Stimulated activated CD4-positive, alpha-beta T cell treated with anti-CD3 and anti-CD28 coated beads, TNF-alpha, amount 100 ng/mL, for 48 hours (primary cell): ENCODE measurements at places on chromosomes 6 and 20.

DNA sequence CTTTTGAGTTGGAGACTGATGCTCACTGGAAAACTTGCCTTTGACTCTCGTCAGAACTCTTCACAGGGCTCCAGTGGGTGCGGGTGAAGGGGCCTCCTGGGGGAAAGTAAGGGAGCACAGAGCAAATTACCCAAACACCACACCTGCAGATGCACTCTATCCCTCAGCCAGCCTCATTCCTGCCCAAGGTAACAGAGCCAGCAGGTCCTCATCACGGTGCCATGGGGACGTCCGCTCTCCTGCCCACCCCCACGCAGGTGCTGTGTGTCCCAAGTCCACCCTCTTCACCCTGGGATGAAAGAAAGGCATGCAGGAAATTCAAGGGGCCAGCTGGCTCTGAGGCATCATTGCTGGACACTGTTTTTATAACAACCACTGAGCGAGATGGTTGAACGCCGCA, 269.0 kb downstream of the SMOC2 start:
- no peak for DNase-seq

DNA sequence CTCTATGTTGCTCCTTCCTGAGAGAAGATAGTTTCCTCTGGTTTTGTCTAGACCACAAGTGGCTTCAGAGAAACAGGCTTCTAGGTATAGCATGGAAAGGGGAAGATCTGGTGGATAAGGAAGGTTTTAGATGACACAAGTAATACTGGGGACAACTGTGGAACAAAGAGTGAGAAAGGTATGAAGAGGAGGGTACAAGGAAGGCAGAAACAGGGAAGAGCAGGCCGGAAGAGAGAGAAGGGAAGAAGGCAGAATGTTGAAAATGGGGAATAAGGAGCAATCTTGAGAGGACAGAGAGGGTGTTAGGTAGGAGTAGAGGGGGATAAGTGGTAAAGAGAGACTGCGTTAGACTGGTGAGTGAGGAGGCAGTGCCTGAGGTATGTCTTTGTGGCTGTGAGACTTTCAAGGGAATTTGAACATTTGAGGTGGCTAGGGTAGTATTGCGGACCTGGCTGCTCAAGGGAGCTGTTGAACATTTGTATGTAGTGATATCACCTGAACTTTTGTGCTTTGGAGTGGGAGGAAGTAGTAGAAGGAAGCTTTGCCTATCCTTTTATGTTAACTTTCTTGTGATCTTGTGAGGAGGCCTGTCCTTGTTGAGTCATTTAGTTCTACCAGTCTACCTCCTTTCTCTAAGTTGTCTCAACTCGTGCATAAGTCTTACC, 69.5 kb downstream of the FOXO3 start:
- no peak for DNase-seq

GRCh38 chr6:44504301-44504791, 116.8 kb downstream of the CDC5L start:
- no peak for DNase-seq

DNA sequence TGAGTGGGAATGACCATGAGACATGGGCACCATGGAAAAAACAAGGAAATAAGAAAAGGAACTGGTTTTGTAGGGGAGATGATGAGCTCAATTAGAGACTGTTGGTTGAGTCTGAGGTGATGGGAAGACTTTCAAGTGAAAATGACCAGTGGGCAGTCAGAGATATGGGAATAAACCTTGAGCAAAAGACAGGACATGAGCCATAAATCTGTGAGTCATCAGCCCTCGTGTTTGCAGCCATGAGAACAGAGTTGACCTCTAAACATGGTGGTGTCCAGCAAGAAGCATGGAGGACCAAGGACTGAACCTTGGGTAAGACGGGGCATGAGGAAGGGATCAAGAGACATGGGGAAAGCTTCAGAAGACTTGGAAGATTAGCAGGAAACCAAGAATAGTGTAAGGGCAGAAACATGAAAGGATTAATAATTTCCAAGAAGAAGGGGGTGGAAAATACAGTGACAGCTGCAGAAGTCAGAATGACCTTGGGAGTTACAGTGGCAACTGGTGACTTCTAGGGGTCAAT, 280.6 kb upstream of the PRDM1 start:
- DNase-seq = no peak

- no peak for DNase-seq
Measured at GRCh38 chr20:17957505-17958363, 10.9 kb downstream of the SNX5 start.

GRCh38 chr6:107495971-107496370, 6.1 kb downstream of the SOBP start:
- no peak for DNase-seq

GRCh38 chr6:114210467-114210866, 132.4 kb downstream of the HS3ST5 start:
- DNase-seq = no peak

GRCh38 chr20:62860391-62860923, 1.2 kb downstream of the TCFL5 start:
- no peak for DNase-seq
